Stimulated activated memory B cell treated with anti-CD40 and anti-IgM and Interleukin-4, amounts not matched to agents 10 μg/mL and 1 μg/mL and 100 μg/mL, for 72 hours (primary cell): ENCODE measurements at places on chromosomes 13 and 19.

GRCh38 chr13:19567820-19568534 is 6.6 kb upstream of the TPTE2 start:
- peak; percentile 57 for ATAC-seq

DNA sequence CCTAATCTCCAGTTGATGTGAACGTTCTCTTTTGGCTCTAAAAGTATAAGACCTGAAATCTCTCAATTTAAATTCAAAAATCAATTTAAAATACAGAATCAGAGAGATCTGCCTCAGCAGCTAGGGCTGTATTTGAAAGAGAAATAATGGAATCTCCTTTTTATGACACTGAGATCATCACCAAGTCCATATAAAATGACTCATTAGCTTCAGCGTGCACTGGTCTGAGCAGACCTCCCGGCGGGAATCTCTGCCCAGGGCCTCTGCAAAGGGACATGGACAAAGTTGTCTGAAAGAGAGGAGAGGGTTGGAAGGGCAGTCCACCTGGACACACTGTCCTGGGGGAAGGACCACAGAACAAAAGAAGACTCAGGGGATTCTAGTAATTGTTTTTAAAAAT is 855.6 kb downstream of the EFNB2 start:
- ATAC-seq: no peak

- ATAC-seq: no peak
Measured at GRCh38 chr13:46355901-46356590, 31.0 kb downstream of the RUBCNL start.

DNA sequence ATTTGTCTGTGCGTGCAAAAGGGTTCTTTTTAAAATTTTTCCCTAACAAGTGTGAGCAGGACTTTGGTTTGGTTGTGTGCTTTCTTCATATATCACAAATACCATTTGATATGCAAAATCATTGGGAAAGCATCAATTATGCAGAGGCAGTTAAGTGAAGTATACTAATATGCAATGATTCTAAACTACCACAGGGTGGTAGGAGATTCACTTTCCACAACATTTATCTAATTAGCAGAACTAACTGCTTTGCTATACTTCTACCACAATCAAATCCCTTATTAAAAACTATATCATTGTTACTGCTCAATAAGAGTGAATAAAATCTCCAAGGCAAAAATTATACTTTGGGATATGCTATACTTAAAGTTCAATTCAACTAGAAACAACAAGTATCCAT is 2738.9 kb upstream of the PCDH20 start:
- ATAC-seq: no peak

GRCh38 chr19:30712431-30713337 is 340.5 kb downstream of the ZNF536 start:
- no peak for ATAC-seq
